ENCODE measurements at places on chromosomes 5 and 9. TPM values are rescaled to one million over a fixed set of nuclear protein-coding genes. Genes with fewer than 3 reads are reported as not detected.

SPATA31A3 gene
- not detected for total RNA-seq

PLAC8L1 gene
- total RNA-seq = 0.27 TPM

KIF20A gene
- total RNA-seq = 52.6 TPM

KIF4B gene
- 0.07 TPM for total RNA-seq

PCDHB5 gene
- not detected for total RNA-seq

IFNA16 gene
- total RNA-seq = not detected

LECT2 gene
- not detected for total RNA-seq

EIF4E1B gene
- total RNA-seq = not detected

- no peak for DNase-seq
Measured at GRCh38 chr5:141957367-141957996, 520 bp downstream of the PCDH12 start.

DNA sequence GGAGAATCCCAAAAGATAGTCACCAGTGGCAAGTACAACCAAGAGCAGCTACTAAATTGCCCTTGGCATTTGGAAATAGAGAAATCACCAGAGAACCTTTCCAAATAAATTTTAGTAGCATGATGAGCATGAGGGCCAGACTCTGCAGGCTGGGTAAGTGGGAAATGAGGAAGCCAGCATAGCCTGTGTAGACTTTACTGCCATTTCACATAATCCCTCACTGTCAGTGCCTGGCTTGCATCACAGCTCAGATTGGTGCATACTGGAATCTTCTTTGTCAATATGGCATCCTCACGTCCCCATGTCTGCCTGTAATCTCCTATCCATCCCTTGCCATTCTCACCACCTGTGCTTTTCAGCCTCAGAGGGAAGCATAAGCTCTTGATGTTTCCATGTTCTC, 14.5 kb downstream of the GRAMD2B start:
- DNase-seq = no peak

GRCh38 chr9:7042124-7042523, 284.4 kb downstream of the KDM4C start:
- no peak for DNase-seq

- no peak for DNase-seq
Measured at GRCh38 chr9:3514786-3515185, 11.0 kb downstream of the RFX3 start.

DNA sequence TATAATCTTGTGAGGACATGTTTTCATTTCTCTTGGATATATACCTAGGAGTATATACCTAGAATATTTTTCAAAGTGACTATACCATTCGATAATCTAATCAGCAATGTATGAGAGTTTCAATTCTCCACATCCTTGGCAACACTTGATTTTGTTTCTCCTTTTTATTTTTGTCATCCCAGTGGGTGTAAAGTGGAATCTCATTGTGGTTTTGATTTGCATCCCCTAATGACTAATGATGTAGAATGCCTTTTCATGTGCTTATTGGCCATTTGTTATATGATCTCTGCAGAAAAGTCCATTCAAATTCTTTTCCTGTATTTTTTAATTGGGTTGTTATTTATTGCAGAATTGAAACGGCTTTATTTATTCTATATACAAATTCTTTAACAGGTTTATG, 15.2 kb downstream of the ZCCHC9 start:
- DNase-seq = no peak

GRCh38 chr5:143057580-143057999, 287.4 kb downstream of the ARHGAP26 start:
- DNase-seq = no peak

DNA sequence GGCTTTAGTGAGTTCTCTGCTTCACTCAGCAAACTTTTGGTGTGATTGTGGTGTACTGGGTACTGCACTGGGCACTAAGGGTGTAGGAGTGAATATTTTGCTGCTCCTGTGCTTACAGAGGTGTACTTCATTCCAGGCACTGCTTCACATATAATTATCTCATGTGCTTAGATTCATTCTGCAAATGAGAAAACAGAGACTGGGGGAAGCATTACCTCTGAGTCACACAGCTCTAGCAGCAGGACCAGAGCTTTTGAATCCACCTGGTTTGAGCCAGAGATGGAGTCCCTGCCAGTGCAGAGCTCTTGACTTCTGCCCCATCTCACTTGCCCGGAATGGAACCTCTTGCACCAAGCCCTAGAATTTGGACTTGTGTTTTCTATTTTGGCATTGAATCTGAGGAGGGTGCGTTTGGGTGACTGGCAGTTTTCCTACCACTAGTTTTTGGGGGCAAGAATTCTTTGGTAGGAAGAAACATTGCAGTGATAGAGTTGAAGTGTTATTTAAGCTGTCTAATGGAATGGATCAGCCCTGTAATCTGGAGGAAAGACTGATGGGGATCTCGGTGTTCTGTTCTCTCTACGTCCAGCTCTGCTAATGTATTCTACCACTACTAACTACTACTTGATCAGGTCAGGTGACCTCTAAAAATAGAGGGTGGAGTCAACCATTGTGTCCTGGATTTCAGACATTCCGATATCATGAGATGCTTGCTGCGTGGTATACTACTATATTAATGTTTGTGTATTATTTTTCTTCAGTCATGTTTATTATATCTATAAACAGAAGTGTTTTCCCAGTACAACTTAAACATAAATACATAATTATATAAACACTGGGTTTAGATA, 2.5 kb downstream of the ARHGAP26 start:
- DNase-seq = no peak

- DNase-seq = no peak
Measured at GRCh38 chr5:128446-128845, 36.5 kb downstream of the PLEKHG4B start.

DNA sequence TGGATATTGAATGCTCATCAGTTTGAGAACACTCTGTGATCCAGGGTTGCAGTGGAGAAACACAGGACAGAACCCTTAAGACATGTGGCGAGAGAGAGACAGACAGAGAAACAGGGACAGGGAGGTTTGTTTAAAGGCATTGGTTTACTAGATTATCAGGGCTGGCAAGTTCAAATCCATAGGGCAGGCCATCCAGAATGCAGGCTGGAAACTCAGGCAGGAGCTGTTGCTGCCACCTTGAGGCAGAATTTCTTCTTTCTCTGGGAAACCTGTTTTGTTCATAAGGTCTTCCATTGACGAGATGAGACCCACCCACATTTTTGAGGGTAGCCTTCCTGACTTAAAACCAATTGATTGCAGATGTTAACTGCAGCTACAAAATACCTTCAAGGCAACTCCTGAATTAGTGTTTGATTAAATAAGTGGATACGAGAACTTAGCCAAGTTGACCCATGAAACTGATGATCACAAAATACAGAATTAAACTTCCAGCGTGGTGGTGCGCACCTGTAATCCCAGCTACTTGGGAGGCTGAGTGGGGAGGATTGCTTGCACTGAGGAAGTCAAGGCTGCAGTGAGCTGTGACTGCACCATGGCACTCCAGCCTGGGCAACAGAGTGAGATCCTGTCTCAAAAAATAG, 55.9 kb downstream of the NSUN2 start:
- DNase-seq = peak; percentile 56

DNA sequence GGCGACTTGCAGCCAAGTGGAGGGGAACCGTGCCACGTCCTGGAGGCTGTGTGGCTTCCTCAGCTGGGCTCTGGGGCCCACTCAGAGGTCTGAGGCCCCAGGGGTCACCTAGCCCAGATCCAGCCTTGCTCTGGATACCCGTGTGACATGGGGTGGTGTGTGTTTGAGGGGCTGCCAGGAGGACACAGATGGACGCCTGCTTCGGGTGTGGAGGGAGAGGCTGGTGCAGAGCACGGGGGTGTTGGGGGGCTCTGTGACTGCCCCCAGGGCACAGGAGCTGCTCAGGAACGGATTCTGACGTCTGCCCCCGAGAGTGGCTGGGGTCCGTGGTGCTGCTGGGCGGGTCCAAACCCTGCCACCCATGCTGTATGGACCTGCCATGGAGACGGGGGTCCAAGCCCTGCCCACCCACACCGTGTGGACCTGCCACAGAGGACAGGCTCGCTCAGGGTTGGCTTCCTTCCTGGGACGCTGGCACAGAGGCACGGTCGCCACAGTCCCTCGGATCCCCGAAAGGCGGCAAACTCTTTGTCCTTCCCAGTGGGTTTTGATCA, 10.5 kb downstream of the INPP5E start:
- no peak for DNase-seq

DNA sequence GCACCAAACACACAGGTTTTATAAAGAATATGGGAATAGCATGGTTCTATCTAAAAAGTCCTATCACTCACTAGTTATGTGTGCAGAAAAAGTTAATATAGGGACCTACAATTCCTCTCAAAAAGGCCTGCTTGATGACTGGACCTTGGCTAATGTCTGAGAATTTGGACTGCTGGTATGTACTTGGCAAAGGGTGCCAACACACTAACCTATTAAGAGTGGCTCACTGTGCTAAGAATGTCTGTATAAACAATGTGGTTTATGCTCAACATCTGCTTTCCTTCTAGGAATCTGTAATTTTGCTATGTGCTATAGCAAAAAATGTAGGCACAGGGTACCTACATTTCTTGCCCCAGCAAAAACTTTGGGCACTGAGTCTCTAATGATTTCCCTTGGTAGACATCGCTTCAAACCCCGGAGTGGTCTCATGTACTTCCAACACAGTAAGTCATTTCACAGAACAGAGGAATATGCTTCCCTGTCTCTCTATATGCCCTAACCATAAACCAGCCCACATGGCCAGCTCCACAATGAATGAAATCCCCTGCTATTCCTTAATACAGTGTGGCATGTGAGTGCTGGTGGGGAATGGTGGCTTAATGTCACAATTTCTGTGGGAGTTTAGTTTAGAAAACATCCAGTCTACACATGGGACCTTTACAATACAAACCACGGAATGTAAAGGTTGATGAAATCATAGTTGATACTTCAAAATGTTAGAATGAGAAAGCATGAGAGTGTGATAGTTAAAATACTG, 101.7 kb downstream of the UBAP2 start:
- no peak for DNase-seq

GRCh38 chr9:77099388-77099787, 77.9 kb upstream of the VPS13A start:
- no peak for DNase-seq

DNA sequence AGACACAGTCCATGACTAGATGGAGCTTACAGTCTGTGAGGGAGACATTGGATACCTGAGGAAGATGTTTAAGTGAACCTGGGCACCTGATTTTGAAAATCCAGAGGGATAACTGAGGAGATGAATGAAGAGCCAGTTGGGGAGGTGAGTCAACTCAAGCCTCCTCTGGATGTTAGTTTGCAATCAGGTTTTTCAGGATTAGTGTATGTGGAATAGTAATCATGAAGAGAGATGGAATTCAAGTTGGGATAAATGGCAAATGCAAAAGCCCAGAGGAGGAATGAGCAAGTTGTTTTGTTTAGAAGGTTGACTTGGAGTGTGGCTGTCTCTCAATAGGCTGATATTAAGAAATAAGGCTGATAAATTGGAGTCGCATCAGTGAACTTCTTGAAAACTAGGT, 28.9 kb downstream of the PRDM6 start:
- no peak for DNase-seq

DNA sequence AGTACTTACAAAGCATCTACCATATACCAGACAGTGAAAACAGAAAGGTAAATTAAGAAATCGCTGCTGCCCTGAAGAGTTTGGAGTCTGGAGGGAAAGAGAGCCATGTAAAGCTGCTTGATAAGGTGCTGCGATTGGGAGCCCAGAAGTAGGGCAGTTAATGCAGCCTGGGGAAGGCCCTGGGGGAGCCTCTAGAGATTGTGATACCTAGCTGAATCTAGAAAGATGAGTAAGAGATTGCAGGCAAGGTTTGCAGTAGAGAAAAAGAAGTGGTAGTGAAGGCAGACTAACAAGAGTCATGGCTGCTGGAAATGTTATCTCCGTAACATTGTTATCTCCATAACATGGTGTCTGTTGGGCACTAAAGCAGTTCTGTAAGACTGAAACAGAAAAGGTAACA, 24.0 kb upstream of the GLIPR2 start:
- DNase-seq = no peak

- no peak for DNase-seq
Measured at GRCh38 chr9:3137347-3137695, 293.4 kb upstream of the PUM3 start.

Data from K562 (cell line).